Type B pancreatic cell (in vitro differentiated cells): ENCODE measurements at places on chromosomes 1 and 21. TPM values are rescaled to one million over a fixed set of nuclear protein-coding genes. Genes with fewer than 3 reads are reported as not detected.

- no peak for DNase-seq
These were observed 57.8 kb downstream of the PGBD5 start for GRCh38 chr1:230368363-230368762.

DNA sequence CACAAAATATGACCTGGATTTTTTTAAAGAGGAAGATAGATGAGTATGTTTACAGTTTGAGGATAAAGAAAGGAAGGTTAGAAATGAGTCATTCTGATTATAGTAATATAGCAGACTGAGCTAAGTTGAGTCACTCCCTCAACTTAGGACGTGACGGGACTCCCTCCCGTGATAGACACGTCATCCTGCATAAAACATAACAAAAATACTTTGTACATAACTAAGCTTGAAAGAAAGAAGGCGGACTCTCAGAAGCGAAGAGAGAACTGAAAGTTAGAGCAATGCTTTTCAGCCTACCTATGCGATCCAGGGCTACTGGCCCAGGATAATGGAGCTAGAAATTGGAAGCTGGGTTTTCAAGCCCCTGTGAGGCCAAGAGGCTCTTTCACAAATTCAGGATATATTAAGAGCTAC is 53.0 kb upstream of the DESI2 start:
- no peak for DNase-seq

DNA sequence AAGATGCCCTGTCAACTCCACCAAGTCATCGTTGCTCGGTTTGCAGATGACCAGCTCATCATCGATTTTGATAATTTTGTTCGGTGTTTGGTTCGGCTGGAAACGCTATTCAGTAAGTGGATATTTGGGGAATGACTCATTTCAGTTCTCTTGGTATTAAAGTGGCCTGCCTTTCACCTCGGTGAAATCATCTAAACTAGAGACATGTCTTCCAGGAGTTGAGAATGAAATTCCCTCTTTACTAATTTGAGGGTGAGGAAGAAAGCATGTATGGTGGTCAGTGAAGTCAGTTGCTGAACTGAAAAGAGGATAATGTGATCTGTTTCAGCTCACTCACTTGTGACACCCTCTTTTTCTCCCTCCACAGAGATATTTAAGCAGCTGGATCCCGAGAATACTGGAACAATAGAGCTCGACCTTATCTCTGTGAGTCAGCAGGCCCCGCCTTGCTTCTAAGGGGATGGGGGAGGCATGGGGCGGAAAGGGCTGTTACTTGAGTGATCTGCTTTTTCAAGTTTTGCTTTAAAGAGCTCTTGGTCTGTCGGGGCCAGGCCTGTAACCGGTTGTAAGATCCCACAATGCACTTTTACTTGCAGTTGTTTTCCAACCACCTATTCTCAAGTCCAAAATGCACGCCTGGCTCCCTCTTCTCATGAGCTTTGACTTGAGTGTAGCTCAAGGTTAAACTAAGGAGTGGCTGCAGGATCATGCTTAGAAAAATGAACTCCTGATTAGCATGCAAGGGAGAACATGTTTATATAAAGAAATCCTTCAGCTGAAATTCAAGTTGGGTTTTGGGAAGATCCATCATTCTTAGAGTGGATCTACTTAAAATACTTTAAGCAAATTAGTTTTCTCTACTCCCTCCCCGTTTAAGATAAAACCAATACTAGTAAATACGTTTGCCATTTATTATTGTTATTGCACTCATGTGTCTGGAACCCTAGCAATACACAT is 59.8 kb downstream of the CAPN2 start:
- DNase-seq, result no peak

Gene STRIP1
- 46.7 and 69.2 TPM in 2 replicates for total RNA-seq

Gene C8A
- 0.46 and 0.64 TPM in 2 replicates for total RNA-seq

Gene TAS1R3
- 0.83 and 0.89 TPM in 2 replicates for total RNA-seq

Gene PAX7
- 0.12 and 2.9 TPM in 2 replicates for total RNA-seq
